ENCODE measurements at places on chromosomes 3 and 15. TPM values are rescaled to one million over a fixed set of nuclear protein-coding genes. Genes with fewer than 3 reads are reported as not detected.

MB21D2 gene
- total RNA-seq: 13.9 TPM

ARPIN gene
- not detected for total RNA-seq

ITIH4 gene
- total RNA-seq: 5.5 TPM

IQGAP1 gene
- total RNA-seq: 224 TPM

GRCh38 chr3:42277676-42278075 is 11.7 kb upstream of the CCK start:
- no peak for ATAC-seq

DNA sequence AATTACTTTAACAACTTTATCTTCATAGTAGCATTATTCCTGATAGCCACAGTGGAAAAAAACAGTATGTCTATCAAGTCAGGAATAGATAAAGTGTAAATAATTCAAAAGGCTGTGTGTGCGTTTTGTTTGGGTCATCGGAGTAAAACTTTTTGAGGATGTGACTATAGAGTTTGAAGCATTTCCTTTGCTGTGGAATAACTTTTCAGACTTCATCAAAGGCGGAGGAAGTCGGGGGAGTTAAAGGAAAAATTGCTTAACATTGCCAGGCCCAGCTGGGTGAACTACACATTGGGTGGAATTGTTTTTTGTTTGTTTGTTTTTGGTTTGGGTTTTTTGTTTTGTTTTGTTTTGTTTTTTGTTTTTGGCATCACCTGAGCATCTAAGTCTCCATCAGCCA is 70.4 kb upstream of the CRTC3 start:
- ATAC-seq: no peak

- no peak for ATAC-seq
Observed at GRCh38 chr15:62416526-62416925, 251.4 kb upstream of the C2CD4B start.

- no peak for ATAC-seq
Observed at GRCh38 chr3:126354776-126355175, 2.4 kb downstream of the KLF15 start.

- no peak for ATAC-seq
Observed at GRCh38 chr3:105274958-105275357, 91.8 kb upstream of the ALCAM start.

DNA sequence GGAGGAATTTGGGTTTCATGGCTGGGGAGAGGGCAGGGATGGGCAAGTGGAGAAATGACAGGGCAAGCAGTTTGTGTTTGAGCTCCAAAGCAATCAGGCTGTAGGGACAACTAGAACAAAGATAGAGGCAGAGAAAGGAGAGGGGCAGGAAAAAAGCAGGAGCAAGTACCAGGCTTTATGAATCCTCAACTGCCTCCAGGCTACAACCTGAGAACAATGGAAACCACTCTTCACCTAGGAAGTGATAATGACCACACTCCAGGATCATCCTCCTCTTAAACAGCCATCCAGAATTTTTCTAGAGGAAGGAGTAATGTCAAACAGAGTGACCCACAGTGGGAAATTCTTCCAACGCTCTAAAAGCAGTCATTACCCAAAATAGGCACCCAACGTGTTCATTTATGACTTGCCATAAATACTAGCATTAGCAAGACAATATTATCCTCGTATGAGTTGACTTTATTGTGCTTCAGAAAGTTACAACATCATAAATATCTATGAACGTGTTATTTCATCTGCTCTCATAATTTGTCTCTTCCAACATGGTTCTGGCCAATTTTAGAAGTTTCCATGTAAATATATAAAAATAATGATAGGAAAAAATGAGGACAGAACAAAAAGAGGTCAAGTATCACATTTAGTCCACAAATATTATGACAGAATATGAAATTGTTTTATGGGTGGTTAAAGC is 50.5 kb downstream of the TNFAIP8L3 start:
- ATAC-seq: no peak

DNA sequence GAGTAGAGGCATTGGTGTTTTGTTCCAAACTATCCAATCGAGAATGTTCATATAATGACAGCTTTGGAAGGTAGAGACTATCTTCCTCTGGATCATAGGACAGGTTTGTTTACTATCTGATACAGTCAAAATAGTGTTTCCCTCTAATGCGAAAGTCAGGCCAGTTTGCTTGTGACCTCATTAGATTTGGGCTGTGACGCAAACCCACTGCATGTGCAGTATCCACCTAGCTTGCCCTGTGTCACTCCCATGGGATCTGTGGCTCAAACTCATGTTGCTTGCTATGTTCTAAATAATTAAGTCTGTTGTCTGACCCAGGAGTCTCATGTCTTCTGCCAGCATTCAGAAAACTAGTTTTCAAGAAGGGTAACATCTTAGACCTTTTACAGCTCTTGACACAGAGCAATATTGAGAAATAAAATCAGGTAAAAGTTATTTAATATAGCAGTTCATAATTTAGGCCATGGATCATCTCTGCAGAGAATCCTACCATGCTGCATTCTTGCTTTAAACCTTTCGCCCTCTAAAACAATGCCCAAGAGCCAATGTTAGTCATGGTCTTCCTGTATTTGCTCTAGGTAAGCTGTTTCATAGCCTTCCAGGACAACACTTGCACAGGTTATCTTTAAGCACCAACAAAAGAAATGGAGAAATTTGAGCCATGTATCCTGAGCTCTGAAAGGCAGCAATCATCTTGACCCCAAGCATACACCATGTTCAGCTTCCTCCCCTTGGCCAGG is 26.4 kb downstream of the NIT2 start:
- no peak for ATAC-seq

GRCh38 chr15:99350408-99350807 is 99.1 kb downstream of the LRRC28 start:
- ATAC-seq: no peak
